ENCODE measurements at places on chromosomes 16 and 17.

- DNase-seq = no peak
These were observed 70.3 kb upstream of the NOL11 start for GRCh38 chr17:67647482-67647881.

GRCh38 chr17:79966681-79967080, 69.0 kb downstream of the TBC1D16 start:
- DNase-seq = no peak

DNA sequence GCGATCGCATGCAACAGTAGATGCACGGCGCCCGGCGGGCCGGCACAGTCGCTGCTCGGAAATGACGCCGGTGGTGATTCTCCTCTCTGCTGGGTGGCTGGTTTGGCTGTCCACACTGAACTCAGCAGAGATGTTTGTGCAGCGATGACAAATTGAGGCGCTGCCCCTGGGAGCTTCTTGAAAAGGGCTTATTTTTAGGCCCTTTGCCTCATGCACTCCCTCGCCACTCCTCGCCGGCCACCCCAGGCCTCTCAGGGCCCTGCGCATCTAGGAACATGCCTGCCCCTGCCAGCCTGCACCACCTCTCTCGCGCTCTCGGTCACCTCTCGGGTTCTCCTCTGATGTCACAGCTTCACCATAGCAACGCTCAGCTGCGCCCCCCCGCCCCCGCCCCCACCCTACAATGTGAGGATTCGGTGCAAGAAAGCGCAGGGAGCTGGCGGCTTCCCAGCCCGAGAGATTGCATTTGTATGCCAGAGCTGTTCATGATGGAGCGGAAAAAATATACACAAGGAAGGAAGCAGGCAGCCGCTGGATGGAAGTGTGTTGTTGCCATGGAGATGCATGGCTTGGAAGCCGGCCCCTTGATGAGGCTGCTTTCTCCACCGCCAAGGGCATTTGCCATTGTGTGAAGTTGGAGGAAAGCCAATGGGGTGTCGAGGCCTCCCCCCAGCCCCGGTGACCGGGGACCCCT, 81.3 kb upstream of the PLCG2 start:
- DNase-seq = no peak

DNA sequence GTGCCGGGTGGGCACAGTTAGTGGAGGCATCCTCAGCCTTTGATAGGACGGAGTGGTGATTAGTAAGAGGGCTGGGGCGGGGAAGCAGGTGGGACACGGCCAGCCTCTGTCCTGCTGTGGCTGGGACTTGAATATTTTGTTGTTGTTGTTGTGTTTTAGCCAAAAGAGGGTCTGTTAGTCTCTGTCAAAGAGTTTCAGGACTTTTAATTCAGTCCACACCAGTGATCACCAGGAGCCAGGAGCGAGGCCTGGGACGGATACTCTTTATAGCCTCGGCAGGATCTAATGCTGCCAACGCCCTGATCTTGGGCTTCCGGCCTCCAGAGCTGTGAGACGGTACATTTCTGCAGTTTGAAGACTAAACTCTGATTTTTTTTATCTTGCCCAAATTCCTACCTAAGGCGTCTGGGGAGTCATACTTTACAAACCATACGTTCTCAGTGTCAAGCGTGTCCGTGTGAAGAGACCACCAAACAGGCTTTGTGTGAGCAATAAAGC, 2.9 kb upstream of the RNF213 start:
- no peak for DNase-seq

DNA sequence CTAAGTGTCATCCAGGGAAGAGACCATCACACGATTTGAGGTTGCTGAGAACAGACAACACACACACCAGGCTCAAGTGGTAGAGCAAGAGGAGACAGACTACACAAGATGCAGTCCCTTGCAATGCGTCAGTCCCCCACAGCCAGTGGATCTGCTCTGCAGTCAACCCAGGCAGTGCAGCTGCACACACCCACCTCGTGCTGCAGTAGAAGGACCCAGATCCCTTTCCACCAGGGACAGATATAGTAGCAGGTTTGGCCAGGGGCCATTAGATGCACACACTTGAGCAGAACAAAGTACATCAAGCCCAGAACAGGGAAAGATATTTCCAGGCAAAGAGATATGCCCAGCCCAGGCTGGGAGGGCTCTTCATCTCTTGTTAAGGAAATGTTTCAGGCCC, 112.9 kb downstream of the GRIN2A start:
- no peak for DNase-seq

GRCh38 chr17:15101175-15101574, 164.0 kb downstream of the PMP22 start:
- no peak for DNase-seq

GRCh38 chr16:17278988-17279387, 191.8 kb downstream of the XYLT1 start:
- DNase-seq = no peak

DNA sequence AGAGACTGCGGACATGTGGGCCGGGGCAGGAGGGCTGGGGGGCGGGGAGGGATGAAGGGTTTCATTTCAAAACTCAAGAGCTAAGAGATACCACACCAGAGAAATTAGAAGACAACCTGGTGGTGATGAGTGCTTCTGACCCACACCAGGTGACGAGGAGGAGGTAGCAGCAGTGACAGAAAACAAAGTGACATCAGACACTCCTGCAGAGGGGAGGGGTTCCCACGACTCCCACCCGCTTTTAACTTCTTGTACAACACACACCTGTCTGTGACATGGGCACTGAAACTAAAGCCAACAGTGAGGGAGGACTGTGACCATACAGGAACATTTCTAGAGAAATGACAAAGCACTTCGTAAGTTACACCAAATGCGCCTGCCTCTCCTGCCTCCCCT, 112.9 kb downstream of the ANKRD11 start:
- DNase-seq = no peak

All from NCI-H510A (cell line).